Esophagus squamous epithelium (tissue), 5 donors: ENCODE measurements at places on chromosomes 4 and X. TPM values are rescaled to one million over a fixed set of nuclear protein-coding genes. Genes with fewer than 3 reads are reported as not detected.

Gene MSANTD1
- not detected for total RNA-seq

Gene FGFR3
- 175 TPM for total RNA-seq

Gene WAS
- 4.8 TPM for total RNA-seq

Gene HTRA3
- 13.0 TPM for total RNA-seq

Gene KLHL4
- total RNA-seq: 0.47 TPM

Gene RHOH
- total RNA-seq: 3.0 TPM

Gene NWD2
- 0.22 TPM for total RNA-seq

Gene MAGIX
- 5.1 TPM for total RNA-seq

Gene MAP7D3
- total RNA-seq: 7.0 TPM

Gene CTAG1B
- total RNA-seq: not detected

Gene SMIM10L2A
- total RNA-seq: 2.7 TPM

Gene CACNA1F
- 0.38 TPM for total RNA-seq

Gene TMEM35A
- total RNA-seq: 1.1 TPM

Gene EDNRA
- 2.5 TPM for total RNA-seq

Gene GPR82
- 0.04 TPM for total RNA-seq

Gene NHSL2
- 7.1 TPM for total RNA-seq

Gene SMIM20
- total RNA-seq: 13.7 TPM

Gene UNC5C
- total RNA-seq: 0.11 TPM

Gene ADH1C
- 0.75 TPM for total RNA-seq

Gene CXCL8
- total RNA-seq: 2.4 TPM

Gene TSPAN5
- total RNA-seq: 13.8 TPM

Gene MAGED4
- 0.76 TPM for total RNA-seq

Gene HSFX2
- not detected for total RNA-seq

Gene SHISA3
- total RNA-seq: not detected

Gene ATP1B4
- total RNA-seq: not detected

Gene MGARP
- not detected for total RNA-seq

Gene SLC7A11
- 5.9 TPM for total RNA-seq

Gene SHROOM2
- 12.5 TPM for total RNA-seq

Gene TRMT10A
- total RNA-seq: 7.9 TPM

Gene ZXDA
- total RNA-seq: 1.5 TPM

Gene PLCXD1
- total RNA-seq: 22.1 TPM

Gene NSG1
- 32.9 TPM for total RNA-seq

Gene ETDA
- total RNA-seq: not detected

Gene GASK1B
- 7.4 TPM for total RNA-seq

Gene SLC6A8
- total RNA-seq: 27.5 TPM

Gene CDKL5
- total RNA-seq: 10.3 TPM

Gene GPR143
- total RNA-seq: 0.68 TPM

Gene DCX
- total RNA-seq: 0.26 TPM

Gene REELD1
- not detected for total RNA-seq

Gene ZMYM3
- 8.9 TPM for total RNA-seq

Gene CWH43
- total RNA-seq: 23.1 TPM

Gene DCAF8L2
- not detected for total RNA-seq

Gene FAM184B
- 0.18 TPM for total RNA-seq

Gene RBM41
- 10.5 TPM for total RNA-seq

Gene PCDH10
- total RNA-seq: 0.13 TPM

Gene RAB40AL
- total RNA-seq: 0.95 TPM

Gene HADH
- total RNA-seq: 26.8 TPM

Gene F8A3
- 1.2 TPM for total RNA-seq

Gene OGT
- total RNA-seq: 77.7 TPM

Gene EMCN
- 13.7 TPM for total RNA-seq
